Endodermal cell (in vitro differentiated cells): ENCODE measurements at places on chromosomes 1 and 21. TPM values are rescaled to one million over a fixed set of nuclear protein-coding genes. Genes with fewer than 3 reads are reported as not detected.
A peak's percentile ranks its signal among the peaks of the same experiment; 100 is the strongest.

Gene MMP23B
- 17.0 and 19.9 TPM in 2 replicates for total RNA-seq

DNA sequence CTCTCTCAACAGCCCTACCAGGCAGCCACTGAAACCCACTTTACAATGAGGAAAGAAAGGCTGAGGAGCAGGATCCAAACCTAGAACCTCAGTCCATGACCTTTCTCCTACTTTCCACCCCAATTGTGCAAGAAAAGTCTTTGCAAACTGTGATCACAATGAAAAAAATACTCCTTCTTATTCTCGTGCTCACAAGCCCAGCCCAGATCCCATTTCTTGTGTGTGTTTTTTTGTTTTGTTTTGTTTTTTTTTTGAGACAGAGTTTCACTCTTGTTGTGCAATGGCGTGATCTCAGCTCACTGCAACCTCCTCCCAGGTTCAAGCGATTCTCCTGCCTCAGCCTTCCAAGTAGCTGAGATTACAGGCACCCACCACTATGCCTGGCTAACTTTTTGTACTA lies 97.7 kb downstream of the CRYAA start:
- no peak for DNase-seq

GRCh38 chr1:119387858-119388257 lies 19.3 kb downstream of the HAO2 start:
- peak; percentile 51 for DNase-seq

DNA sequence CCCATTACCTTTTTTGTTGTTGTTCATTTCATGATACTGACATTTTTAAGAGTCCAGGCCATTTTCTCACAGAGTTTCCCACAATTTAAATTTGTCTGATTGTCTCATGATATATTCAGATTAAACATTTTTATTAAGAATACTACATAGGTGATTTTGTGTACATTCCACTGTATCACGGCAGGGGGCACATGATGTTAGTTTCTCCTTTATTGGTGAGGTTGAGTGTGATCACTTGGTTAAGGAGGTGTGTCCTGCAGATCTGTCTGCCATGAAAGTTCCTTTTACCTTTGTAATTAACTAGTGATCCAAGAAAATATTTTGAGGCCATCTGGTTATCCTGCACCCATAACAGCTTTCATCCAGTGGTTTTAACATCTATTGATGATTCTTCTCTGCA lies 11.8 kb downstream of the RTCA start:
- no peak for DNase-seq

Gene PADI2
- total RNA-seq: 2.7 to 4.6 TPM (median 2.8 TPM) in 3 replicates

Gene RAB42
- 2.9 to 3.6 TPM (median 3.0 TPM) in 3 replicates for total RNA-seq

- DNase-seq: no peak
These were observed 82.6 kb upstream of the DPYD start for GRCh38 chr1:98003442-98003841.

Gene ORC1
- 14.5 to 26.9 TPM (median 25.5 TPM) in 3 replicates for total RNA-seq

Gene C1orf105
- not detected in 3 replicates for total RNA-seq

DNA sequence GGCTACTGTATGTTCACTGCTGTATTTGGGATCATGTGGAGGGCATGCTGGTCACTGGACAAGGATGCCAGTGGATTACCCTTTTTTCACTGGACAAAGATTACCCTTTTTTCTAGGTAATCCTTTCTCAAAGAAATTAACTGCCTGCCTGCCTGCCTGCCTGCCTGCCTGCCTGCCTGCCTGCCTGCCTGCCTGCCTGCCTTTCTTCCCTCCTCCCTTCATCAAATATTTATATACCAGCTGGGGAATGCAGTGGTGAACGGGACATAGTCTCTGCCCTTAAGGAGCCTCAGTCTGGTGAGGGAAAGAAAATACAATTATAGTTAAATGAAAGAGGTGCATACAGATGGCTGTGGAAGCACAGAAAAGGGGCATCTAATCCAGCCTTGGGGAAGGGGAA lies 85.0 kb downstream of the PGM1 start:
- no peak for DNase-seq

GRCh38 chr1:217917281-217917887 lies 286.2 kb downstream of the SPATA17 start:
- DNase-seq: no peak

Gene NIT1
- 46.6 to 65.1 TPM (median 60.4 TPM) in 3 replicates for total RNA-seq

DNA sequence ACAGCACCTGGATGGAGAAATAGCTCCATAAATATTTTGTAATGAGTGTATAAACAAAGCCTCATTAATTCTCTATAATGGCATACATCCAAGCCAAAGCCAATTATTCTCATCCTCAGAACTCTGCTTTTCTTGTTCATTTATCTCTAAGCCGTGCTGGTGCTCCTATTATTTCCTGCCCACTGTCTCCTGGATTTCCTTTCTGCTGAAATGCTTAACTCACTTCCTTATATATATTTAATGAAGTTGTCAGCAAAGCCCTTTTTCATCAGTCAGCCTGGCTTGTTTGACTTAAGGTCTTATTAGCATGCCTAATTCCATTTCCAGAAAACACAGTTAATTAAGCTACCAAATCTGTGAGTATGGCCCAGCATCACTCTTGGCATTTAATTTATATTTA lies 93.4 kb downstream of the SLC25A24 start:
- no peak for DNase-seq

DNA sequence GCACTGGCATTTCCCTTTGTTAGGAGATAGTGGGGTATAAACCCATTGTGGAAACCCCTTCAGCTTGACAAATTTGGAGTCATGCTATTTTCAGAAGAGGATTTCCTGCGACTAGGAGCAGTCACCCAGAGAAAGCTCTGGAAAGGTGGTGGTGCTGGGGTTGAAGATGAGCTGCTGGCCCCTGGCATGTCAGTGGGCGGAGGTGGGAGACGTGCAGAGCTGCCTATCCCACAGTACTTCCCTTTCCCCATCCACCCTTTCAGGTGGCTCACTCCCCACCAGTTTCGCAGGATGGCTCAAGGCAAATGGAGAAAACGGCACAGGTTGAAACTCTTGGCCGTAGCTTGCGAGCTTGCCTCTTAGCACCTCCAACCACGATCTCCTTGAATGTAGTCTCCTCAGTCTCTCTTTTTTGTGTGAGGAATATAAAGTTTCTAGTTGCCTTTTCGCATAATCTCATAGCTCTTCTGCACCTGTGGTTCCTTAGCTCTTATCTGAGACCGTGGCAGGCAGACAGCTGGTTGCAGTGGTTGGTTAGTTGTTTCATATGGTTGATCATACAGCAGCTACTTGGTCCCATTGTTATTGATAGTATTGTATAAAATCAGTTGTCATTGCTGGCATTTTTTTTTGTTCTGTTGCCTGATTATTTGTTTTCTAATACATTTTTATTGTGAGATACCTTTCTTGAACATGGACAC lies 48.2 kb downstream of the ADARB1 start:
- no peak for DNase-seq

- peak; percentile 90 for DNase-seq
These were observed 144.0 kb downstream of the ROR1 start for GRCh38 chr1:63917571-63918417.

Gene DYNLT4
- 0.49 to 0.64 TPM in 2 of 3 replicates, not detected in the other for total RNA-seq

Gene SEC16B
- 1.5 to 2.3 TPM (median 1.7 TPM) in 3 replicates for total RNA-seq

- peak; percentile 72 for DNase-seq
These were observed 2.4 kb upstream of the COL6A1 start for GRCh38 chr21:45979141-45979631.

DNA sequence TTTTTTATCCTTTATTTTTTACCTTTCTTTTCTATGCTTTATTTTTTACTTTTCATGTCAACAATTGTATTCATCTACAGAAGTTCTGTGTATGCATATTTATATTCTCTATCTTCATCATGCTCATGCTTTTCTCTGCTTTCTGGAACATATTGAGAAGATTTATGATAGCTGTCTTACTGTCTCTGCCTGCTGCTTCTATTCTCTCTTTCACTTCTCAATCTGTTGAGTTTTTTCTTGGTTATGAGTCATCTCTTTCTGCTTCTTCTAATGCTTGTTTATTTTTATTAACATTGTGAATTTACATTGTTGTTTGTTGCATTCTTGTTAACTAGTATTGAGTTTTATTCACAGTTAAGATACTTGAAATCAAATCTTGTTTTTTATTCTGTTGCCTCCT lies 22.6 kb downstream of the F5 start:
- no peak for DNase-seq

Gene OR2L3
- not detected in 2 replicates for total RNA-seq

GRCh38 chr21:37257511-37257966 lies 9.6 kb downstream of the VPS26C start:
- no peak for DNase-seq

Gene KMO
- total RNA-seq: not detected in 3 replicates

GRCh38 chr1:247373721-247374141 lies 42.1 kb upstream of the ZNF496 start:
- peak; percentile 78 for DNase-seq

DNA sequence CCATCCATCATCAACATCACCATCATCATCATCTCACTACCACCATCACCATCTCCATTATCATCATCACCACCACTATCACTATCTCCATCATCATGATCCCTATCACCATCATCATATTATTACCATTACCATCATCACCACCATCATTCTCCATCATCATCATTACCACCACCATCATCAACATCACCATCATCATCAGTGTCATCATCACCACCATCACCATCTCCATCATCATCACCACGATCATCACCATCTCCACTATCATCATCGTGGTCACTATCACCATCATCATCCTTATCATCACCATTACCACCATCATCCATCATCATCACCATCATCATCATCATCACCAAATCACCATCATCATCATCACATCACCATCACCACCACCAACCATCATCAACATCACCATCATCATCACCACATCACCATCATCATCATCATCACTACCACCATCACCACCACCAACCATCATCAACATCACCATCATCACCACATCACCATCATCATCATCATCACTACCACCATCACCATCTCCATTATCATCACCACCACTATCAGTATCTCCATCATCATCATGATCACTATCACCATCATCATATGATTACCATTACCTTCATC lies 202.1 kb upstream of the VAMP3 start:
- no peak for DNase-seq

GRCh38 chr21:25896501-25897056 lies 161.8 kb downstream of the GABPA start:
- DNase-seq: no peak

Gene IVL
- not detected in 3 replicates for total RNA-seq

Gene PTPRU
- 45.9 and 49.8 TPM in 2 replicates for total RNA-seq

DNA sequence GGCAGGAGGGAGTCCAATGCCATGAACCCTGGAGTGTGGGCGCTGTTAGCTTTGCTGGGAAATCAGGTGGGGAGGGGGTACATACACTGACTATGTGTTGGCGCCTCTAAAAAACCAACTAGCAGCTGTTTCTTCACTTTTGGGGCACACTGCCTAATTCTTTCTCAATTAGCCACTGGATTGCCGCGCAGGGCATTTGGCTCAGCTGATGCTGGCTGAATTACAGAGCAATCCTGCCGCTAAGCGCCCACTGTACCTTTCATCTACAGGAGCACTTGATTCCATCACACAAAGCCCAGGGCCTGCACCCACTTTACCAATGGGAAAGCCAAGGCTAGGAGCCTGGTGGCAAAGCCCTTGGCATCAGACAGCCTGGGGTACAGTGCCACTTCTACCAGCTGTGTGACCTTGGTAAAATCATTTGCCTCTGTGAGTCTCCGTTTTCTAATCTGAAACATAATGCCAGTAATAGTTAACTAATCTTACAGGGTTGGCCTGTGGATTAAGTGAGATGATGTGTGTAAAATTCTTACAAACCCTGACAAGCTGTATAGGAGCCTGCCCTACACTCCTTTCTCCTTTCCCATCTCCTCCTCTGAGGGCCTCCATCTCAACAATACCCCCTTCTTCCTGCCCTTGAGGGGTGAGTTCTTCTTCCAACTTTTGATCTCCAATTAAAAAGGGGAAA lies 59.0 kb downstream of the UBE2T start:
- no peak for DNase-seq

- DNase-seq: no peak
These were observed 18.7 kb downstream of the MTF1 start for GRCh38 chr1:37840711-37841110.

DNA sequence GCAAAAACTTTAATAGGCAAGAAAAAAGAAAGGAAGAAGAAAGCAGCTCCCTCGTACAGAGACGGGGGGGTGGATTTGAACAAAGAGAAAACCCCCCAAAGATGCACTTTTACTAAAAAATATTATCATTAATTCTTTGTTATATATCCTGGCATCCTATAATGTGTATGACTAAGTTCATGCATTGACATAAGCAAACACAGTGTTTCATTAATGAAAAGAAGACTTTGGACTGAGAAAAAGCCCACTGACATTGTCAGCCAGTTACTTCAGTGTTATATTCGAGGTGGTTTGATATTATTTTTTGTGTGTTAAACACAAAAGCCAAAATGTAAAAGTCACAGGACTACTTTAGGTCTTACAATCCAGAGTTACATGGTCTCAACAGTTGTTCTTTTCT lies 110.1 kb upstream of the DPYD start:
- no peak for DNase-seq

GRCh38 chr1:1151306-1151705 lies 22.4 kb upstream of the TTLL10 start:
- no peak for DNase-seq

DNA sequence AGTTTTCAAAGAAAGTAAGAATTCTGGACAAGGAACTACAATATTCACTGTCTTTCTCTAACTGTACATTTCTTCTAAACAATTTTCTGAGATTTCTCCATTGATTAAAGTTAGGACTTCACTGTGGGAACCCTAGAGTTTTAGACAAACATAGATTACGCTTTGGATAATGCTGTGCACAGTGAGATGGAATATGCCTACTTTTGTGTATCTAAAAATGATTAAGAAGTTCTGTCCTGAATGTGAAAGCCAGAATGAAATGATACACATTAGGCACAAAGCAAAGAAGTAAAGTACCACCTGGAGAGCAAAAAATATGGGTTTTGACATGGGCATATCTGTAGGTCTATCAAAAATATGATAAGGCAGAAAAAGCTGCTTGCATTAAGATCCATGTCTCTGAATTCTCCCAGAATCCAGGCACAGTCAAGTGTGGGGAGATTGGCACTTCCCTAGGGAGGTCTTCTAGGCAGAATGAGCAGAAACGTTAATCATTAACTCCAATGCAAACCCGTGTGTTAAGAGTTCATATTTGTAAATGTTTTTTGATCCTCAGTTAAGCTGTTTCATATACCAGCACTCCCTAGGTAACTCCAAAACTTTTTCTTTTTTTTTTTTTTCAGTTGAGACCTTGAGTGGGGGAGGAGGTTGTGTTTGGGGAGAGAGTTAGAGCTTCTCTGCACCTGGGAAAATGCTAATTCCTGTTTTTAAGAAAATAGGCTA lies 467.1 kb downstream of the LMO4 start:
- DNase-seq: no peak

Gene UBXN10
- 2.5 and 2.6 TPM in 2 replicates for total RNA-seq

GRCh38 chr1:230375147-230375546 lies 51.0 kb downstream of the PGBD5 start:
- no peak for DNase-seq

DNA sequence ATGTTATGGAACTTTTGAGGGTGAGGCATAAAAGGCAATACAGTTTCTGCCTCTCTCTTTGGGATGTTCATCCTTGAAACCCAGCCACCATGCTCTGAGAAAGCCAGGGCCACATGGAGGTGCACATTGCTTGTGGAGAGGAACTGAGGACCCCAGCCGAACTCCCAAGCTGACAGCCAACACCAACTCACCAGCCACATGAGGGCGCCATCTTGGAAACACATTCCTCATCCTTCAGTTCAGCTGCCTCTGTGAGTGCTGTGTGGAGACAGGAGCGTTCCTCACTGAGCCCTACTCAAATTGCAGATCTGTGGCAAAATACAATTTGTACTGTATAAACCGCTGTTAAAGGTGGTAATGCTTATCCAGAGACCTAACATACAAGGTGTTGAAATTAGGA lies 137.5 kb downstream of the GABPA start:
- peak; percentile 80 for DNase-seq

Gene CLCA4
- not detected in 3 replicates for total RNA-seq
